CD14-positive monocyte (primary cell): ENCODE measurements at places on chromosomes 7 and 10.
A peak's percentile ranks its signal among the peaks of the same experiment; 100 is the strongest.

GRCh38 chr7:106736508-106737201, 75.7 kb upstream of the CCDC71L start:
- DNase-seq: peak; percentile 77

GRCh38 chr7:102085218-102085772, 201.4 kb upstream of the SH2B2 start:
- DNase-seq: no peak

GRCh38 chr7:128697302-128697905, 25.3 kb downstream of the GARIN1A start:
- DNase-seq: peak; percentile 81

DNA sequence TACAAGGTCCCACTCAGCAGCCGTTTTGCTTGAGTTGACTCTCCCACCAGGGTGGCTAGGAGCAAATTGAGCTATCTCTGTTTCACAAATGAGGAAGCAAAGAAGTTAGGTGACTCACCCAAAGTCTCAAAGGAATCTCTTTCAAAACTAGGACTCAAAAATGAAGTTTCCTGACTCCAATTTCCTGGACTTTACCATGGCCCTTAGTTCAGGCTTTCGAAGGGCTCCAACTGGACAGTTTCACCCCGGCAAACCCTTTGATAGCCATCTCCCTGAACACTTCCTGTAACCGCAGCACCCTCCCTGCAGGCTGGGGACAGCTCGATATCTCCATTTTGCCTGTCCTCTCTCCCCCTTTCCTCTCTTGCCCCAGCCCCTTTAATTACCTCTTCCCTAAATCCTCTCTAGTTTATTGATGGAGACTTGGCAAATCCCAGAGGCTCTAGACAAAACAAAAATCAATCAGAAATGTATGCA, 4.7 kb upstream of the AFAP1L2 start:
- no peak for DNase-seq

DNA sequence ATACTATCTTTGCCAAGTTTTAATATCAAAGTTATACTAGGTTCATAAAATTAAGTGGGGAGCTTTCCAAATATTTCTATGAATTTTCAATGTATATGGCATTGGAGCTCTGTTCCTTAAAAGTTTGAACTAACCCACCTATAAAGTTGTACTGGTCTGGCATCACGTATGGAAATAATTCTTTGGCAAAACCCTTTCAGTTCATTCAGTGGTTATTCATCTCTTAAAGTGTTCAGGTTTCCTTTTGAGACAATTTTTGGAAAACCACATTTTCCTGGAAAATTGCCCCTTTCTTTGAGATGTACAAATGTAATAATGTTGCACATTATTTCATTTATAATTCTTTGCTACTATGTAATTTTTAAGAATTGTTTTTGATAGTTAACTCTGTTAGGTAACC, 62.5 kb upstream of the INPP5A start:
- no peak for DNase-seq

DNA sequence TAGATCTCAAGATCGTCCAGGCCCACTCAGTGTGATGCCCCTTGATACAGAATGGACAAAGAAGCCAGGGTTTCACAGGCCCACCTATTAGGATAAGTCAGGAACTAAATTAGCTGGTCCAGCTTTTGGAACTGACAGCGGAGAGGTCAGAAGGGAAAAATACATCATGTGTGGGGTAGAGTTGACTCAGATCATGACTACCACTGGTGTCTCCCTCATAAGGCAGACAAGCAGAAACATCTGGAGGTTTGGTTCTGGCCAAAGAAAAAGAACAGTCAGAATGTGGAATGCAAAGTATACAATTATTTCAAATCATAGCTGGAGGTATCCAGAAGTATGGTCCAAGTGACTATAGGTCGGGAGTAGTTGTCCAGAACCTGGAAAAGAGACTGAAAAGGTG, 621.1 kb upstream of the CELF2 start:
- no peak for DNase-seq

DNA sequence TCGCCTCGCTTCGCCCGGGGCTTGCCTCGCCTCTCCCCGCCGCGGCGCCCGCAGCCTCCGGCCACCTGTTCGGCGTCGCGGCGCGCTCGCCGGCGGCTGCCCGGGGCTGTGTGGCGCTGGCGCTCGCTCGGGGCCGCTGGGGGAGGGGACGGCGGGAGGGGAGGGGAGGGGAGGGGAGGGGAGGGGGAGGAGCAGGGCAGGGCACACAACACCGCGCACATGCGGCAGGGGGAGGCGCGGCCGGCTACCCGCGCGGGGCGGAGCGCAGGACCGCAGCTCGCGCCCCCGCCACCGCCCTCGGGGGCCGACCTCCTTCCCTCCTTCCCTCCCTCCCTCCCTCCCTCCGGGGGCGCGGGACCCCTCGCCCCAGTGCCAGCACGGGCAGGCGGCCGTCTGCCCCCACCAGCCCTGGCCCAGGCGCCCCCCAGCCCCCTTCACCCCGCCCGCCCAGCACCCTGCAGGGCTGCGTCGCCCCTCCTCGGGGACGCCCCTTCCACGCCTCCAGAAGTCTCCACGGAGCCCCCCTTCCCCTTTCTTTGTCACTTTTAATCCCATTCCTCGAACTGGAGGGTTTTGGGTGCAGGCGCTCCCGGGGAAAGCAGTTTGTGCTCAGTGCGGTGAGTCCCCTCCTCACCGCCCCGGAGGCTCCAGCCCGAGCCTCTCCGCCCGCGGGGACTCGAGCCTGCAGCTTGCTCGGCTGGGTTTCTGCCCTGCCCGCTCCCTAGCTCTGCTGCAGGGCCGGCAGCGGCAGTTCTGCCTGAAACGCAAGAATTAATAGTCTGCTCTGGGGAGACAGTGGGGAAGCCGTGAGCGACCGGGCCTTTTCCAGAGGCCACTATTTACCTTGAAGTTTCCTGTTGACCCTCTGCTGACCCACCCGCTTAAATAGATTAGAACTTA, at the start of gene PARD3:
Gene PARD3 (minus strand): TSS at position 112 of the 900 bp plus-strand sequence. CDS start 301 bp downstream, outside the sequence.
- DNase-seq: no peak

DNA sequence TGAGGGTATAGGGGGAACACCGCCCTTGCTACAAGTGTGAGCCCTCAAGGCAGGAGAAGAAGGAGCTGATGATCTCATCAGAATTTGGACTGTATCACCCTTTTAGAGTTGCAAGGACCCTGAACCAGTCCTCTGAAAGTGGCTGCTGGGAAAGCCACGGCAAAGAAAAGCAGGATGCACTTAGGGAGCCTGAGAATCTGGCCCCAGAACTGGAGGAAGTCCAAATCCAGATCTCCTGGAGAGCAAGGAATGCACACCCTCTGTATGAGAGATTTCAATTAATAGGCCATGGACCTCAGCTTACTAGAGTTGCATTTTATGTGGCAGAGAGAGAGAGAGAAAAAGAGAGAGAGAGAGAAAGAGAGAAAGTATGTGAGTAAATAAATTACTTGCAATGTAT, 662.9 kb downstream of the CCSER2 start:
- no peak for DNase-seq

DNA sequence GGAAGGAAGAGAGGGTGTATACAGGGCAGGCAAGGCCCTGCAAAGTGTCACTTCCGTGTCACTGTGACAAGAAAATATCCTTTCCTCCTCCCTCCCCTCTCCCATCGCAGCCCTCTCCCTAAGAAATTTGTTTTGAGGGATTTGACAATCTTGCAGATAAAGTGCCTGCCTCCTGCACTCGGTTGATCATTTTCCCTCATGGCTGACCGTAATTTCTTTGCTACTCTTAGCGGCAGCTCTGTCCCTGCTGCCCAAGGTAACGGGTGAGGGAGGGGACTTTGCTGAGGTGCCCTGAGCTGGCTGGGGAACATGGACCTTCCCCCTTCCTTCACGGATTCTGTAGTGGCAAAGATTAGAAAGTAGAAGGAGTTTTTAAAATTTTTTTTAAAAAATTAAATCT, 179.1 kb downstream of the TCF7L2 start:
- no peak for DNase-seq

DNA sequence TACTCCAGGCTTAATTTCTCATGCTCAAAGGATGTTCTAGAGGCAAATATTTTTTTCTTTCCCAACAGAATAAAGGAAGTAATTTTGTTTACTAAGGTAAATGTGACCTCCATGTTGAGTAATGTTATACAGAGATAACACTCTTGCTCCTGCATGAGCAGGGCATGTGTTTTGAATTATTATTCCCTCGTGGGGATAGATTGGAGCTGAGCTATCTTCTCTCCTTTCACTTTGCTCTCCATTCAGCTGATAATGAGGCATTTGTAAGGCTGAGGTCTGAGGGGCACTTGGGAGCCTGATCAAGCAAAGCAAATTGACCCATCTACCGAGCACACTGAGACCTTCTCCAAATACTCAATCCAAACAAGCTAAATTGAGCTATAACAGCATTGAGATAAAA, 50.7 kb upstream of the GHITM start:
- DNase-seq: no peak

DNA sequence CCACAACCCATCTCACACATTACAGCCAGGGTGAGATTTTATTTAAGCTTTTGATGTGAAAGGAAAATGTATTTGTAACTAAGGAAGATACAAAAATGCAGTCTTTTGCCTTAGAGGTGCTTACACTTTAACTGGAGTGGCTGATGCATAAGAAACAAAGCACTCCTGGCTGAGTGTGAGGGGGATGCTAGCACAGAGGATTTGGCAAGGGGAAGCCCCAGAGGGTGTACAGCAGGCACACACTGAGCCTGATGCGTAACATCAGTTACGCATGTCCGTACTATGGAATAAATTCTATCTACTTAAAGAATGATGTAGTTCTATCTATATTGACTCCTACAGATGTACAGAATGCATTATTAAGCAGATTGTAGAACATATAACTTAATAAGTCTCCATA, 17.8 kb downstream of the GIMAP8 start:
- DNase-seq: no peak

GRCh38 chr10:98745645-98746044, 298.9 kb upstream of the HPS1 start:
- no peak for DNase-seq

- DNase-seq: no peak
These were observed 569.7 kb downstream of the REEP3 start for GRCh38 chr10:64090865-64091264.

- peak; percentile 50 for DNase-seq
These were observed 20.6 kb upstream of the VPS41 start for GRCh38 chr7:38929460-38930171.

- DNase-seq: no peak
These were observed 2.5 kb downstream of the ZNF273 start for GRCh38 chr7:64905547-64905946.

DNA sequence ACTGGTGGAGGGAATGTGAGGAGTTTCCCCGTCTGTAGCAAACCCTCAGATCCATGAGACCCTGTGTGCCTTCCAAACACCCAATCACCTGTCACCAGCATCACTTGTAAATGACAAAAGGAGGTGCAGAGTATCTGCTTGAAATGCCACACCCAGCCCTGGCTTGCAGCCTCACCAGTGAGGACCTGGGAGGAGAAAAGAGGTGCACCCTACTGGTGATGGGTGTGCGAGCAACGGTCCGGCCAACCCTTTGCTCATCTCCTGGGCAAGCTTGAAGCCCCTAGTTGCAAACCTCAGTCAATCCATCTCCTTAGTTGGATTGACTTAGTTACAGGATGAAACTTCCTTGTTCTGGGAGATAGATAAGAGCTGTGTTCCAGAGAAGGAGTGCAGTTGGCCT, 62.4 kb upstream of the WAPL start:
- DNase-seq: no peak

DNA sequence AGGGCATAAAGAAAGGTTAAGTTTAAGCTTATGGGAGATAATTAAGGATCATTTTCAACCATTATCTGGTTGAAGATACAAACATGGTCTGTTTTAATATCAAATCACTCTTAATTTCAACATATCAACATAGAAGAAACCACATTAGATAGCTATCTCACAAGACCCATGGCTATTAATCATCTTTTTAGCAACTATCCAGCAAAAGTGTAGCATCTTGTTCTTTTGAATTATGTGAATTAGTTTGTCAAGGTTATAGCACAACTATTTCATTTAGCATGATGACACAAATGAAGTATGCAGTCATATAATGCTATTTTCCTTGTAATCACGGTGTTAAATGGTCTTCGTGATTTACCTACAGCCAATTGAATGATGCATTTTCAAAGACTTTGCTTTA, 58.9 kb upstream of the PPP1R9A start:
- DNase-seq: no peak

- DNase-seq: peak; percentile 13
These were observed 162.3 kb downstream of the ITGB1 start for GRCh38 chr10:32795598-32796183.

GRCh38 chr7:10469476-10469875, 504.2 kb upstream of the PHF14 start:
- no peak for DNase-seq

DNA sequence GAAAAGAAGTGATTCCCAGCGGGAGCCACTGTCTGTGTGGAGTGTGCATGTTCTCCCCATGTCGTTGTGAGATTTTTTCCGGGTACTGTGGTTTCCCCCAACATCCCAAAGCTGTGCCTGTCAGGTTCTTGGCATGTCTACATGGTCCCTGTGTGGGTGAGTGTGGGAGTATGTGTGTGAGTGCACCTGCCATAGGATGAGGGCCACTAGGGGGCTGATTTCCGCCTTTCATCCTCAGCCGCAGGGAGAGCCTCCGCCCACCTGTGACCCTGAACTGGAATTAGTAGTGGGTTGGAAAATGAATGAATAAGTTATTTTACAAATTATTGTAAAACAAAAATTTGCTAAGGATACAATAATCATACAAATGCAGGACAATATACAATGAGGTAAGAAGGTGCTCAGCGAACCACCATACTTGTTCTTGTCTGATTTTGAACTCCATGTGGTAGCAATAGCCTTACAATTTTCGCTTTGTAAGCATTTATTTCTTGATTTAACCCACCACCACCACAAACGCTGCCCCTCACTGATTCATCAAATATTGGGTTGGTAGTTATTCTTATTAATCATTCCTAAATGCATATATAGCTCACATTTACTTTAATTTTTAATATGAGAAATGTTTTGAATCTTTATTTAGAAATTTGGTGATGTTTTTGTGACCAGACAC, 641.2 kb upstream of the VSTM2A start:
- DNase-seq: no peak

GRCh38 chr7:78850093-78850740, 603.2 kb downstream of the MAGI2 start:
- DNase-seq: no peak

DNA sequence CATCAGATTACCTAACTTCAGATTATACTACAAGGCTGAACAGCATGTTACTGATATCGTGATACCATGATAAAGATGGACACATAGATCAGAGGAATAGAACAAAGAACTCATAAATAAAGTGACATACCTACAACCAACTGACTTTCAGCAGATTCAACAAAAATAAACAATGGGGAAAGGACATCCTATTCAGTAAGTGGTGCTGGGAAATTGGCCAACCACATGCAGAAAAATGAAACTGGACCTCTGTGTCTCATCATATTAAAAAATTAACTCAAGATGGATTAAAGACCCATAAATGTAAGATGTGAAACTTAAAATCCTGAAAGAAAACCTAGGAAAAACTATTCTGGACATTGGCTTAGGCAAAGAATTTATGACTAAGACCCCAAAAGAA, 158.6 kb downstream of the ZEB1 start:
- no peak for DNase-seq

- no peak for DNase-seq
These were observed 202.5 kb upstream of the SHH start for GRCh38 chr7:156014808-156015207.

GRCh38 chr10:14652067-14652466, 122.6 kb downstream of the FAM107B start:
- no peak for DNase-seq

- no peak for DNase-seq
These were observed 79.0 kb upstream of the HABP2 start for GRCh38 chr10:113473851-113474250.

GRCh38 chr10:114604357-114605130, 53.5 kb downstream of the ABLIM1 start:
- no peak for DNase-seq
